Activated CD8-positive, alpha-beta memory T cell treated with anti-CD3 and anti-CD28 coated beads for 4 hours (primary cell): ENCODE measurements at places on chromosomes 12 and 14.

DNA sequence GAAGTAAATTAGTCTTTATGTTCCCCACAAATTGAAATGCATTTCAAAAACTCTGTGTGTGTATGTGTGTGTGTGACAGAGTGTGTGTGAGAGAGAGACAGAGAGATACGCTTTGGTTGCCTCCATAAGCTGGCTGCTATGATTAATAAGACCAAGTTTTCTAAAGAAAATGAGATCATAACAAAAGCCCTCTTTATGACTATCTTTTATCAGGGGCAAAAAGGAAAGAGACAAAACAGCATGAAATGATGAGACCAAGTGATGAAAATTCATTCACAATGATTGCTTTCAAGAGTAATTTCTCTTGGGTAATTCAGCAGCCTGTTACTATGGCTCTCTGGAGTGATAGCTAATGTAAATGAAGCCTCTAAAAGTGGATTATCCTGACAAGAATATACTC is 277.6 kb upstream of the PLEKHG7 start:
- no peak for DNase-seq

GRCh38 chr12:109706747-109707469 is 6.7 kb upstream of the FAM222A start:
- DNase-seq, result no peak

GRCh38 chr14:64727551-64728071 is 23.4 kb downstream of the PLEKHG3 start:
- no peak for DNase-seq

- DNase-seq, result no peak
Observed at GRCh38 chr14:88348546-88348945, 25.5 kb upstream of the KCNK10 start.

DNA sequence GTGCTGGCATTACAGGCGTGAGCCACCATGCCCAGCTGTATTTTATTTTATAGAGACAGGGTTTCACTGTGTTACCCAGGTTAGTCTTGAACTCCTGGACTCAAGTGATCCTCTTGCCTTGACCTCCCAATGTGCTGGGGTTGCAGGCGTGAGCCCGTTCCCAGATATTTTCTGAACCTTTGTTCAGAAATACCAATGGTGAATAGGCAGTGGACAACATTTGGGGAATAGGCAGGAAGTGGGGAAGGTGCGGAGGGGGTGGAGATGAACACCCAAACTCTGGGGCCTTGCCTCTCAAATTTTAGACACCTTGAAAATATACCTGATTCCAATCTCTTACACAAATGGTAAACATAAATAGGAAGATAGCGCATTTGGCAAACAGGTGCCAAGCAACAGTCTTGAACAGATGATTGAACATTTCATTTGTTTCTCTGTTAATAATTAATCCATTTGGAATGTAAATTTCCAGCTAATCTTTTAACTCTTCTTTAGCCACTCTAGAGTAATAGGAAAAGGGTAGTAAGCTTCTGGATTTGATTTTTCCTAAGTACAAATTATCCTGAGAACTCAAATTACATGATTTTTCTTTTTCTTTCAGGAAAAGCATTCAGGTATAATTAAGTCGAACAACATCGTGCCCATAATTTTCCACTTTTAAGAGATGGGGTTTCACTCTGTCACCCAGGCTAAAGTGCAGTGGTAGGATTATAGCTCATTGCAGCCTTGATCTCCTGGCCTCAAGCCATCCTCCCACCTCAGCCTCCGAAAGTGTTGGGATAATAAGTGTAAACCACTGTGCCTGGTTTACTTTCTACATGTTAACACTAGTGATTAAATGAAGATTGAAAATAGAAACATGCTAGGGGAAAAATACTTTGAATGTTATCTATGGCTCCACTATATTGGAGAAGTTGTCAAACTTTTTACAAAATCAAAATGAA is 22.9 kb upstream of the RNF34 start:
- no peak for DNase-seq

DNA sequence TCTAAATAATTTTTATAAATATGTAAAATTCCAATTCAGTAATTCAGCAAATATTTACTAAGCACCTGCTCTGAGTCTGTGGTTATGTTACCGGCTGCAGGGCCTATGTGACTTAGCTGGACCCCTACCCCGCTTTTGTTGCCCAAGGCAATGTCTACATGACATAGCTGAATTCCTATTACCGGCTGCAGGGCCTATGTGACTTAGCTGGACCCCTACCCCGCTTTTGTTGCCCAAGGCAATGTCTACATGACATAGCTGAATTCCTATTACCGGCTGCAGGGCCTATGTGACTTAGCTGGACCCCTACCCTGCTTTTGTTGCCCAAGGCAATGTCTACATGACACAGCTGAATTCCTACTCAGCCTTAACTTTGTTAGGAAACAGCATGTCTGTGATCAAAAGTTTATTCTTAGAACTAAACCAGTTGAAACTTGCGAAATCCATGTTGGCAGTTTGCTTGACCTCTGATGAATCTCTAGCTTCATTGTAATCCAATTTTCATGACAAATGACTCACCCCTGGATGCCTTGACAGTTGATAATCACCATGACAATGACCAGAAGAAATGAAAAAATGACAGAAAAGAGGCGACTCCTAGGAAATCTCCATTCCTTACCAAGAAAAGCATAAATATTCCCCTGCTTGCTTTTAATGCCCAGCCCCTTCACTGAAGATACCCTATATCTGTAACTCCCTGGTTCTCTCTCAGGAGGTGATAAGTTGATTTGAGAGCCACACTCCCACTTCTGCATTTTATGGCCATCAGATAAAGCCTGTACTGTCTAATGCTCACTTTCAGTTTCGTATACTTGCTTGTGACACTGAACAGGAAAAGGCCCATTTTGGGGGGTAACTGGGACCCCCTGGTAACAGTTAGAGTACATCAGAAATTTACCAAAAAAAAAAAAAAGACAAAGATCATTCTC is 148.4 kb upstream of the SYT10 start:
- DNase-seq, result no peak

GRCh38 chr12:6766651-6767349 is 637 bp downstream of the PTMS start:
- DNase-seq, result no peak

- DNase-seq, result peak; percentile 49
Observed at GRCh38 chr12:105053116-105053572, 31.1 kb downstream of the ALDH1L2 start.

DNA sequence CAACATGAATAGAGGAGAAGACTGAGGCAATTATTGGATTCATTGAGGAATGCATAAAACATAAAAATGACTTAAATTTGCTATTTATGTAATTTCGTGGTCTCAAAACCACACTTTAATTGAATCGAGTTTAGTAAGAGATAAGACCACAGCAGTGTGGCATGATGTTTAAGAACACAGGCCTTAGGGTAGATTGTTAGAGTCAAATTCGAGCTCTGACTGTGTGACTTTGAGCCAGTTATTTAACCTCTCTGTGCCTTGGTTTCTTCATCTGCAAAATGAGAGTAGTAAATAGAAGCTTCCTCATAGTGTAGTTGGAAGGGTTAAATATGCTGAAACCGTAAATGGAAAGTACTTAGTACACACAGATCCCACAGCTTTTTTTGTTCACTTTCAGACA is 9.3 kb upstream of the SSTR1 start:
- DNase-seq, result no peak
